Activated T-cell treated with anti-CD3 and anti-CD28 coated beads for 4 hours (primary cell): ENCODE measurements at places on chromosomes 4 and X.

DNA sequence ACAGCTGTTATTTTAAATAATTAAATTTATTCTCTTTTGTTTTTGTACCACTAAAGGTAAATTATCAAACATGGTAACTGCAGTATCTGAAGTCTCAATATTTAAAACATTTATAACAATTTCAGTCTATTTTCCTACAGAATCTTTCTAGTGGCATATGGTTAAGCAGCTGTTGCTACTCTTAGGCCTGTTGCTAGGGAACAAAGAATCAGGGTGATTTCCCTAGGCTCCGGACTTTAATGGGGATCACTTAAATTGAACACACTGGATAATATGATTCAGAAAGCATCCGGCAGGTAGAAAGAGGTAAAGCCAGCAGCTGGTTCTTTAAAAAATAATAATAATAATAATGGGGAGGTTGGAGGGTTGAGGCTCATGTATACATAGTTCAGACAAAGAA lies 17.6 kb downstream of the FBXO8 start:
- DNase-seq, result no peak

DNA sequence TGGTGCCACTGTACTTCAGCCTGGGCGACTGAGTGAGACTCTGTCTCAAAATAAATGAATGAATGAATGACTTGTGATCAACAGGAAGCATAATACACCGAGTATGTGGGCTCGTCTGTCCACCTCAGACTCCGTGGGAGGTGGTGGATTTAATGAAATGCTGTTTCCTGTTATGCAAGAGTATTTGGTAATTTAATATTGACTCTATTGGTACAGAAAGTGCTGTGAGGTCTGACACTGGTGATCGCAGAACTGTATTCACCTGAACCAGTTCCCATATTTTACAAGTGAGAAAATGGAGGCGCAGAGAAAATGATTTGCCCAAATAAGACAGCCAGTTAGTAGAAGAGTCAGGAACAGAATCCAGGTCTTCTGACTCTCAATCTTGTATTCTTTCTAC lies 423.3 kb downstream of the RAPGEF2 start:
- DNase-seq, result no peak

DNA sequence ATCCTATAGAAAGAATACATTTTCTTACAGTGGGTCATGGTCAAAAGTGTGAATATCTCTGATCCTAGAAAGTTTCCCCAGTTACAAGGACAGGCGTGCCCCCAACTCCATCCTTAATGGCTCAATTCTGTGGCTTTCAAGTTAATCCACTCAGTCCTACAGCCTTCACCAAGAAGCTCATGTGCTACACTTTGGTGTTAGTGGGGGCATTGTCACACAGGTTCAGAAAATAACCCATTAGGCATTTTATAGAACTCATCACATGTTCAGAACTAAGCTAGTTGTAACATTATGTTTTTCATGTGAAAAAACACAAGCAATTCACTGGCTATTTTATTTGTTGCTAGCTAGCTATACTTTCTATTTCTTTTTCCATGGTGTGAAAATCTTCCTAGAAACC lies 20.4 kb downstream of the NFKB1 start:
- no peak for DNase-seq

- DNase-seq, result no peak
Observed at GRCh38 chrX:1536712-1537030, 314 bp downstream of the P2RY8 start.

DNA sequence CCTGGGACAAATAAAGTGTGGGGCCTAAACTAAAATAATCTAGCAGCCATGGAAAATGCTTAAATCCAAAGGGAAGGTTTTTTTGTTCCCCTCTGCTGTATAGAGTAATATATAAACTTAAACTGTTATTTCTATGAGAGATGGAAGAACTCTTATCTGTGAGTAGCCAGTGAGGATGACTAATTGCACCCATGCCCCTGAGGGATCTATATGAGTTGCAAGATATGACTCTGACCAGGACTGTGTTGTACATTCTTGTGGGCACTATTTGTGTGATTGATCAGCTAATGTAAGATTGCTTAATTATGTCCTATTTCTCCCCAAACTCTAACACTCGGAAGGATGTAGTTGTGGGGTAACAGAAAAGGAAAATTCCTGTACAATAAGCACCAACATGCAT lies 35.2 kb upstream of the AMBN start:
- no peak for DNase-seq

- DNase-seq, result no peak
Observed at GRCh38 chr4:140111256-140111655, 42.7 kb downstream of the MAML3 start.

- DNase-seq, result no peak
Observed at GRCh38 chrX:118347131-118347530, 1.2 kb downstream of the WDR44 start.

- no peak for DNase-seq
Observed at GRCh38 chr4:86271057-86271456, 88.8 kb downstream of the MAPK10 start.

- no peak for DNase-seq
Observed at GRCh38 chr4:20638825-20639224, 61.4 kb upstream of the PACRGL start.

- DNase-seq, result no peak
Observed at GRCh38 chrX:151982222-151982621, 7.7 kb upstream of the GABRE start.

DNA sequence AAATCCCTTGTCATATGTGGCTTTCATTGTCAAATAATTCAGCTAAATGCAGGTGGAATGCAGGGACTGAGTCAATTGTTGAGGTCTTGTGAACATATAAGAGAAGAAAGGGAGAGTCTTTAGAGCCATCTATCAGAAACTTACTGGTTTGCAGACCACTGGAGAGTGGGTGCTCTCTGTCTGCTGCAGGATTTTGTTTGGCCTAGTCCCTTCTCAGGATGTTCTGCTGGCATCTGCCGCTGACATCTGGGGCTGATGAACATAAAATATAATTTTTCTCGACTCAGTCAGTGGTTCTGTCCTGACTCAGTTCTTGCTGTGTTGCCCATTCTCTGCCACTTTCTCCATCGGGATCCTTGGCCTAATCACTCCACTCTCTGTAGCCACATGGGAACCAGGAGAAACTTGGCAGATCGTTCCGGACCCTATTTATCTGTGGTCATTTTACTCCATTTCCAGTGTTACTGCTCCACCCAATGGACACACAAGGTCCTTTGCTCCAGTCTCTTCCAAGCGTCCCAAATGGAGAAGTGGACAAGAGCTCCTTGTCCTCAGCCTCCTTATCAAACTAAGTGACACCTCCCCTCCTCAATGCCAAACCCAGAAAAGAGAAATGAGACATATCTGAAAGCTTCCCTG lies 436.2 kb downstream of the FAT4 start:
- no peak for DNase-seq

DNA sequence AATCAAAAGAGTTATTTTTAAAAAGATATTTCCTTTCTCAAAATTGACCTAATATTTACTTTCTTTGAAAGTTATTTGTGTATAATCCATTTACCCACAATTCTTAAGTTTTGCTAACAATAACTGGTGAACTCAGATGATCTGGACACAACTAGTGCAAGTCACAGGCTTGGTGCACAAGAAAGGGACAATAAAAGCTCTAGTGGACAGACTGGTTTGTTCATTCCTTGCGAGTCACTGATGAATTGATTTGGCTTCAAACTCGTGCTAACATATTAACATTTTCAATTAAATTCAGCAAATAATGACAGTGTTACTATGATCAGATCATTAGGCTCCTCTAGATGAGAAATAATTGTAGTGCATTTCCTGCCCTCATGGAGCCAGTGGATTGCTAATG lies 169.2 kb downstream of the BMPR1B start:
- DNase-seq, result no peak

GRCh38 chrX:123833387-123833786 lies 26.5 kb upstream of the XIAP start:
- DNase-seq, result peak; percentile 50

DNA sequence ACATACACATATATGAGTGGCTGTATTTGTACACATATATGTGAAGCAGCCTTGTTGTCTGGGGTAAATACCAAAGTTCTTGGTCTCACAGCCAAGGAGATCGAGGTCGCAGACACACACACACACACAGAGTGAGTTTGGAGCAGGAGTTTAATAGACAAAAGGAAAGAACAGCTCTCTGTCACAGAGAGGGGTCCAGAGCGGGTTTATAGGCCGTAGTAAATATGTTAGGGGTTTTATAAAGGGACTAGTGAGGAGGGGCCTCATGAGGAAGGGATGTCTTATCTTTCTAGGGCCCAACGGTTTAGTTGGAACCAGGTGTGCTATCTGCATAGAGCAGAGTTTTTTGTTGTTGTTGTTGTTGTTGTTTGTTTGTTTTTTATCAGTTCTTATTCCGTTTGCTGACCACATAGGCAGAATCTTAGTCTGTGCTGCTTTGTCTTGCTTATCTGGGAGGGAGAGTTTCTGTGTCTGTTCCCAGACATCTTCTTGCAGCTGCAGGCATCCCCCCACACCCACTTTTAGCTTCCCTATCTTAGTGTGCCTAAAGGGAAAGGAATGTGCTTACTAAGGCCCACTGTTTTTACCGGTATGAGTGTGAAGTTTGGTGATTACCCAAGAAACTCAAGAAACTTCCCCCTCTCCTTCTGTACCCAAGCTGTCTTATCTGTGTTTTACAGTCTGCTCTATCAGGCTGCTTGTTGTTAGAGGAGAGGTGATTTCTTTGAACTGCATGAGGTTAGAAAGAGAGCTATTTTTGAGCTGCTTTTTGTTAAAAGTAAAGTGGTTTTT lies 91.9 kb downstream of the TENT5D start:
- DNase-seq, result no peak

DNA sequence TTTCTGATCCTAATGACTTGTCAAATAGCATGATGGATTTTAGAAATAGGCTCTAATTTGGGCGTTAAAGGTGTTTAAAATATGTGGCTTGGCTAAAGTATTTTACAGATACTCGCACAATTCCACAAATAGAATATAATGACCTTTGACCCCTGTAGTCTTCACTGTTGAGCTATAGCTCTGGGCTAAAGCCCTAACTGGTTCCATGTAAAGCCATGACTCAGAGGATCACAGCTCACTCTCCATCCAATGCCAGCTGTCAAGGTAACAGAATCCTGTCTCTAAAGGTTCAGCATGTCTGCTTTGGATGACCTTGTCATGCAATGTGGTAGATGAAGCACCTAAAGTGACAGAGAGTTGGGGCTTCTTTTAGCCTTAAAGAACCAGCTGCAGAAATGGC lies 42.5 kb downstream of the TLR10 start:
- DNase-seq, result no peak
